LHCN-M2 (cell line): ENCODE measurements at places on chromosomes 13 and 19. TPM values are rescaled to one million over a fixed set of nuclear protein-coding genes. Genes with fewer than 3 reads are reported as not detected.
A peak's percentile ranks its signal among the peaks of the same experiment; 100 is the strongest.

The VPS36 gene
- 43.9 and 56.9 TPM in 2 replicates for total RNA-seq

The RDH8 gene
- not detected in 2 replicates for total RNA-seq

DNA sequence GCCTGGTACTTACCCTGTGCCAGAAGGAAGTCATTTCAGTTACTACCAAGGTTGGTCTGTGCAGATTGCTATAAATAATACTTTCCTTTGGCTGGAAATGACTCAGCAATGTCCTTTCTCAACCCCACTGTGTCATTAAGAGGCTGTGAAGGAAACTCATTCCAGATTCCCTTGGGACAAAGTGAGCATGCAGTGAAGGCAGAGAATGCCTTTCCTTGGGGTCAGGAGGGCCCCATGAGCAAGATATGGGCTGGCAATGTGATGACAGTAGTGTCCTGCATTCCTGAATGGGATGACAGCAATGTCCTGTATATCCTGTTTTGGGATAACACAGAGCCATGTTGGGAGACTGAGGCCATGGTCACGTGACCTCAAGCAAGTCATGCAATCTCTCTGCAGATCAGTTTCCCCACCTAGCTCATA is 213.1 kb upstream of the TMTC4 start:
- DNase-seq: peak; percentile 93

DNA sequence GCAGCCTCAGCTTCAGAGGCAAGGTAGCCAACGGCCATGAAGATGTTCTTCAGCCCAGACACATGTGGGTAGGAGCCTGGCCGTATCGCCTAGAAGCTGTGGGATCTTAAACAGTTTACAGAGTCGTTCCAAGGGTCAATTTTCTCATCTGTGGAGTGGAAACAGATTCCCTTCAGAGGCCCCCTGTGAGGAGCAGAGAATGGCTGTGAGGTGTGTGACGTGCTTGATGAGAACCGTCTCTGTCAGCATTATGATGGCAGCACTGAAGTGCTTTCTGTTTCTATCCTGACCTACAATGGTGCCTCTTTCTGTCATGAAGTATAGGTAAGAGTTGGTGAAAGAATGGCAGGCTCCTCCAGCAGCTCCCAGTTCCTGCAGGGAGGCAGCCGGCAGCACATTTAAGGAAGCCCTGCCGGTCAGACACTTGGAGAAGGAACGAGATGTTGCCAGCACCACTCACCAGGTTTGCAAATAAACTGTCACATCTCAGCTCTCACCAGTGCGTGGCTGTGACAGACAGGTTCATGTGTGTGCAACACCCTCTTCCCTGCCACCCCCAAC is 277.3 kb downstream of the FOXO1 start:
- no peak for DNase-seq

GRCh38 chr19:8877854-8878705 is 45.9 kb downstream of the MBD3L1 start:
- no peak for DNase-seq

GRCh38 chr13:112757759-112758086 is 67.9 kb downstream of the ATP11A start:
- no peak for DNase-seq

DNA sequence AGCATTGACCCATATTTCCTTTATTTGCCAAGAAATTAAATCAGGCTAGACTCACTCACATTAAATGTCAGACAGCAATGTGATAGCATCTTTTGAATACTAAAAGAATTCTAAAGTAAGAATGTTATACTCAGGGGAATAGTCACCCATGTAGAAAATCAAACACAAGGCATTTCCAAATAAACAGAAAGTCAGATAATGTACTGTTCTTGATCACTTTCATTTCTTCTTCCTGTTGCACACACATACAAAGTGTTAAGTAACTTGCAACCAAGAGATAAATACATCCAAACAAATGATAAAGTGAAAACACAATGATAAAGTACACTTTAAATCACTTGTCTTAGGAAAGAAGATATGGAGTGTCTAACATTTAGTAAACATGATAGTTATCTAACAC is 1366.6 kb upstream of the MIR17HG start:
- no peak for DNase-seq

DNA sequence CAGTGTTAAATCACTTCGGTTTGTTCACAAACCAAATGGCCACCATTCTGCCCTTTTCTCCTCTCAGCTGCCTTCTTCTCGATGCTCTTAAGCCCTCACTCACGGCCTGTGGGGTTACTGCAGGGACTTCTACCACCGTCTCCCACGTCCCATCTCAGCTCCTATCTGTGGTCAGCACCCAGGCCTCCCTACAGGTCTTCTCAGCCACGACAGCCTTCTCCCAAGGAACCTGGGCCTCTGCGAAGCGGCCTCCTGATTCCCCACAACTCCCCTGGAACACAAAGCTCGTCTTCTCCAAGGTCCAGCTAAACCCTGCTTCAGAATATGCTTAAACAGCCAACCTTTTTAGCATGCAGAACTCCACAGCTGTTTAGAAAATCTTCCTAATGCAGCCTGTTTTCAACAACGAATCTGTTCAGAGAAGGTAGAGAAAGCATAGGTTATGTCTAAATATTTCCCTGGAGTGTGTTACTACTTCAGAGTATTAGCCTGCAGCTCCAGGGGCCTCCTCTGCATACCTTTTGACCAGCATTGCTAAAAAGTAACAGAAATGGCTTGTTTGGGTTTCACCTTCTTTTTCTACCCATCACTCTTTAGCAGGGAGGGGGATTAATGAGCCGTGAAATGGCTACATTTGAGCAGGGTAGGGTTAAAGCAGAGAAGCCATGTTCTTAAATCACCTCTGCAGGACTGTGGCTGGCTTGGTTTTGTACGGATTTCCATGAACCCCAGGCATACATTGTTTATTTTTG is 104.0 kb downstream of the COL4A2 start:
- no peak for DNase-seq

- DNase-seq: peak; percentile 77
These were observed 80.5 kb downstream of the COL4A2 start for GRCh38 chr13:110387451-110388107.

DNA sequence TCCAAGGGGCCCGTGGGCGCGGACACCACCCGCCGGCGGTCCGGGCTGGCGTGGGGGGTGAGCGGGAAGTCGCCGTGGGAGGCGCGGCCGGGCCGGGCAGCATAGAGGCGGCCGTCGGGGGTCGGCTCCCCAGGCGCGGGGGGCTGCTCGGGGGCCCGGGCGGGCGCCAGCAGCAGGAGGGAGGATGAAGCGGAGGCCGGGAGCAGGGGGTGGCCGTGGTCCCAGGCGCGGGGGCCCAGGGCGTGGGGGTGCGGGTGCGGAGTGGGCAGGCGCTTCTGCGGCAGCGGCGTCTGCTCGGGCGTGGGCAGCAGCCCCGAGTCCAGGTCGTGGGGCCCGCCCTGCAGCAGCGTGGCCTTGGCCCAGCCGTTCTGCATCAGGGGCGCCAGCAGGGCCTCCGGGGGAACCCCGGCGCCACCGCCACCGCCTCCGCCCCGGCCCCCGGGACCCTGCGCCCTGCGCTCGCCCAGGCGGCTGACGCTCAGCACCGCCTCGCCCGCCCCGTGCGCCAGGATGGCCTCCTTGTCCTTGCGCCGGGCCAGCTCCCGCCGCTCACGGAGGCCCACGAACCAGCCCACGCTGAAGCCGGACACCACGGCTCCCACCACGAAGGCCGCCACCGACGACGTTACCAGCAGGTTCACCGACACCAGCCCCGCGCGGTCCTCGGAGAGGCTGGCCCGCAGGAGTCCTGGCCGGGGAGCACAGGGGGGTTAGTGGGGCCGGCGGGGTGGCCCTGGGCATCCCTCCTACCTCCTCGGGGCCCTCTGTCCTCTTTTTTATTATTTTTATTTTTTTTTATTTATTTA is 4.2 kb upstream of the LRG1 start:
- DNase-seq: no peak

DNA sequence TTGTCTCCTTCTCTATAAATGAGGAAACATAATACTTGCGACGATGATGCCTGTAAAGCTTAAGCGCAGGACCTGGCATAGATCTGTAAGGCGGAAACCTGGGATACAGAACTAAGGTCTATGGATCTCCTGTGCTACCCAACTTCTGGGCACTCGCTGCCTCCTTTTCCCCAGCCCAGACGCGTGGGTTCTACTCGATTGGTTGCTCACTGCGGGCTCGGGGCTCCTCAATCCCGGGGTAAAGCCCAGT is 615 bp upstream of the PSMC4 start:
- DNase-seq: no peak

GRCh38 chr19:52638601-52639000 is 446 bp upstream of the ZNF83 start:
- DNase-seq: peak; percentile 59

GRCh38 chr19:34189917-34190425 is 17.7 kb downstream of the LSM14A start:
- DNase-seq: no peak

DNA sequence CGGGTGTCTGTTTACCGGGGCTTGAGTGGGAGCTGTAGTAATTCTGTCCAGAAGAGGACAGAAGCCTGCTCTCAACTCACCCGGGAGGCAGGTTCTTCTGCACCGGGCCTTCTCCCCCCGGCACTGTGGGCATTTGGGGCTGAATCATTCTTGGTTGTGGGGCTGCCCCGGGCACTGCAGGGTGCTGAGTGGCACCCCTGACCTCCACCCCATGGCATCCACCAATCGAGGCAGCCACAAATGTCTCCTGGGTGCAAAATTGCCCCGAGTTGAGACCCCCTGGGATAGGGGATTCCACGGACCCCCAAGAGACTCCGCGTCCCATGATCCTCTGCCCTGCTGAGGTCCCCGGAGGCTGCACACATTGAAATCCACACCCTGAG is 68.8 kb downstream of the GNG7 start:
- DNase-seq: no peak

DNA sequence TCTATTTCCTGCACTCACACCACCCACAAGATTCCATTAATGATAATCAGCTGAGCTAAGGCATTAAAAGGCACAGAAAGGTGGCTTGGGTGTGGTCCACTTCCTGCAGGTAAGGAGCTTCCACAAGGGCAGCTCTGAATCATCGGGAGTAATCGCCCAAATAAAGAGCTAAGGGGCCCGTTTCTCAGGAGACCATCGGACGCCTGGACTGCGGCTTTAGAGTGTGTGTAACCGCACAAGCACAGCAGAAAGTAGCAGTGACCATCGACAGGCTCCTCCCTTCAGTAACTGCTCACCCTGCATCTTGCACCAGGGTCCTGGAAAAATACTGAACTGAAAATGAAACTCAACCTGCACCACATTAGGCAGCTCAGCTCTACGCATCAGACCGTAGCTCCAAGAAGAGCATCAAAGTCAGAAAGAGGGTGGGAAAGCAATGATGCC is 6.0 kb downstream of the STK24 start:
- DNase-seq: no peak

DNA sequence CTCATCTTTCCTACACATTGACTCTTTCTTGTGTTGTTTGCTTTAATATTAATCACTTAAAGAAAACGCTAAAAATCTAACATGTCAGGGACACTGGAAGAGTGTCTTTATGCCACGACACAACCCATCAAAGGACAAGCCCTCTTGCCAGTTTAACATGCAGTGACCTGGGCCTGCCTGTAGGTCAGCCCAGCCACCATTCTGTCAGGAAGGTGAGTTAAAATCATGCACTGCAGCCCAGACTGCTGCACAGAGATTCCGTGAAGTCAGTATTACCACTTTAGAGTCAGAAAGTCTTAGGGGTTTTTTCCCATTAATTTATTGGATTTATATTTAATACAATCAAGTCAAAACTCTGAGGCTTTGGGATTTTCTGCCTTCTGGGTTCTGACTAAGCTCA is 58.0 kb downstream of the TNFRSF19 start:
- no peak for DNase-seq

GRCh38 chr19:15177269-15178116 is 23.3 kb downstream of the NOTCH3 start:
- DNase-seq: peak; percentile 62
